NCI-H82 (cell line): ENCODE measurements at places on chromosomes 16 and 17.

DNA sequence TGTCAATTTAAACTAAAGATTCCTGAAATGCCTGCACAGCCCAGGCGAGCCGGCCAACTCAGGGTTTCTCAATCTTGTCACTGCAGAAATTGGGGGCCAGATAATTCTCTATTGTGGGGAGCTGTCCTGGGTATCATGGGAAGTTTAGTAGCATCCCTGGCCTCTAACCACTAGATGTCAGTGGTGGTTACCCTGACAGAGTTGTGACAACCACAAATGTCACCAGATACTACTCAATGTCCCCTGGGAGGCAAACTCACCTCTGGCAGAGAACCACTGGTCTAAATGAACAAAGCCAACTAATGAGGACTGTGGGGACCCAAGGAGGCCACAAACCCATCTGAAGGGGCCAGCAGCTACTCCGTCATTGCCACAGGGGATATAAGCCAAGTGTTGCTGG, 90.9 kb downstream of the MYH11 start:
- peak; percentile 73 for DNase-seq

- peak; percentile 87 for DNase-seq
Measured at GRCh38 chr17:76716146-76716838, 5.5 kb upstream of the MXRA7 start.

DNA sequence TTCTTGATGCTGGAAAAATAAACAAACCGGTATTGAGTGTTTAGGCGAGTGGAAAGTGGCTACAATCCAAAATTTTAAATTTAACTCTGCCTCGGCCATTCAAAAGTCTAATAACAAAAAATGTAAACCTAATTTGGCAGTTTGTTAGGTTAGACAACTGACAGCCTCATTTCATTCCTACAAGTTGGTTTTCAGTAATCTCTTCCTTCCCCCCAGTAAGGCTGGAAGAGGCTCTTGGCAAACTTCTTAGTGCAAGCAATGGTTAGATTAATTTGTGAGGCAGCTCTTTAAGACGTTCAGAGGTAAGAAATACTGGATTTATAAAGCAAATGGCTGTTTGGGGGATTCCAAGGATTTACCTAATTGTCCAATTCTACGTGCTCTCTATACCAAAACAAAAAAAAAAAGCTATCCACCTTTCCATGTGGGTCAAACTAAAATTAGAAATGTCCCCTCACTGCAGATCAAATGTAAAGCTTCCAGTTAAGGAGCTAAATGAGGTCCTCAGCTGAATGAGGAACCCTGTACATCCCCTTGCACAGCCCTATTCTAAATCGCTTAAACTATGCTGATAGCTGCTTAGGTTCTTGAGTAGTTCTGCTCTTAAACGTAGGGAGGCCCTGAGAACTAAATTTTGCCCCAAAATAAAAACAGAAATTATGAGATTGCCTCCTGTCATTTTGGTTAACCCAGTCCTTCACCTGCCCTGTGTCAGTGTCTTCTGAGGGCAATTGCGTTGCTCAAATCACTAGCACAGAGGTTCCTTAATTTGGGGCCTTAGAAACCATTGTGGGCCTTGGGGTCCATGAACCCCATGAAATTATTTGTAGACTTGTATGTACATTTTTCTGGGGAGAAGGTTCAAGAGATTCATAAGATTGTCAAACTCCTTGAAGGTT, 2.9 kb downstream of the HEXIM1 start:
- peak; percentile 30 for DNase-seq

DNA sequence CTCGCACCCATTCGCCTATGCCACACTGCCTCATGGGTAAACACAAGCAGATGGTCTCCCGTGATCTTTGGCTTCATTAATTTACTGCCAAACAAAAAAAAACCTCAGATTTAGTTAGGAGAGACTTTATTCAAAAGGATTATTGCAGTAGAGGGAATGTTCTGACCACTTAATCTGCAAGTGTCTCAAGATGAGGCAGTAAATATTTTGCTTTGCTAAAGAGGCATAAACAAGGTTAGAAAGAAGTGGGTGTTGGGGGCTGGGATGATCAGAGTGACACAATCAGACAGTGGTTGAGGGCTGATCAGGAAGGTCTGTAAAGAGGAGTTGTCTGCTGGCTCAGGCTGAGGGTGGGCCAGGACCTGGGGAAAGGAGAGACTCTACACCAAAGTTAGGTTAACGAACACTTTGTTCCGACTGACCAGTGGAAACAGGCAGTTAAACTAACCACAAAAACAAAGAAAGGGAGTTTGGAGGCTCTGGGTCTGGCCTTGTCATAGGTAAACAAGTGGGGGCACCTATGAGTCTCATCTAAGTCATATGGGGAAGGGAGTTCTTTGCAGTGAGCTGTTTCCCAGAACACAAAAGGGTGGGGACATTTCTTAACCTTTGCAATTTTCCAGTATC, 28.5 kb downstream of the HSD17B2 start:
- peak; percentile 75 for DNase-seq

DNA sequence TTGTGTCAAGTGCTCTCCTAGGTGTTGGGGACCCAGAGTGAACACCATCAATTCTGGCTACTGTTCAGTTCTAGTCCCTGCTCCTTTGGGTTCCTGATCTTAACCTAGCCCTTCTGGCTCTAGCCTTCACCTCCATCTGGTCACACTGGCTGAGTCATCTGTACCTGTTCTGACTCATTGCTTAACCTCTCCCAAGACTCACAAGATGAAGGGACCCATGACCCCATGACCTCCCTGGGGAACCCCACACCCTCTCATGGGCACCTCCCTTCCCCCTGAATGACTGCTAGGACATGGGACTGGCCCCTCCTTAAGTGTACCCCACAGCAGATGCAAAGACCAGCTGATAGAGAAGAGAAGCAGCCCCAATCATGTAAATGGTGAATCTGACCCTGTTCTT, 345.8 kb upstream of the CDH5 start:
- no peak for DNase-seq

- DNase-seq, result no peak
Measured at GRCh38 chr17:82152556-82153294, 54.7 kb upstream of the FASN start.

- no peak for DNase-seq
Measured at GRCh38 chr16:89007371-89008249, 30.6 kb upstream of the CBFA2T3 start.

- DNase-seq, result no peak
Measured at GRCh38 chr16:11224894-11225676, 30.9 kb downstream of the SOCS1 start.

DNA sequence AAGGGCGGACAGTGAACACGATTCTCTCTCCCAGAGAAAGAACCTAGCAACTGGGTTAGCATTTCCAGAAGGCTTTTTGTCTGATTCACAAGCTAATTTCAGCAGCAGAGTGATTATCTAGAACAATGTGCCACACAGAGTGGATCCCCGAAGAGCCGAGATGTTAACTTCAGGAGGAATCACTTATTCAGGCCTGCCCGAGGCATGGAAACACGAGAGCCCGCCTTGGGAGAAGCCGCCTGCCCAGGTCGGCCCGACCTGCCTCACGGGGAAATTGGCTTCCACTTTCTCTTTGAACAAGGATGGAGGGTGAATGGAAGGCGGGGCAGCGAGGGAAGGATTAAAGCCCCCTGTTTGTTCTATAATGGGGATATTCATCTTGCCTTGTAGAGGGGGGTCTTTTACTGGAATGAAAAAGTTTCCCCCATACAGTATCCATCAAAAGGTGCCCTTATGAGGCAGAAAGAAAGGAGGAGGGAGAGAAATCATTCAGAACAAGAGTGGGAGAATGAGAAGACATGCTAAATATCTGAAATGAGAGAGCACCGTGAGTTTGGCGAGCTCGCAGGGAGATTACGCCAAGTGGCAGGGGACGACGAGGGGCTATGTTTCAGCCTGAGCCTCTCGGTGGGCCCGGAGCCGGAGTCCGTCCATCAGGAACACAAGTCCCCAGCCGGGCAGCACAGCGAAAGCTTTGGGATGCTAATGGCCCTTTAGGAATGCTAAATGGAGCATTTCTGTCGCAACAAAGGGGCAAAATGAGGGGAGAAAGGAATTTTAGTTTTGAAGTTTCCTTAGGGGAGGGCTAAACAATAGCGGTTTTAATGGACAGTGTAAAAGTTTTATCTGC, 33.0 kb downstream of the NTN1 start:
- no peak for DNase-seq

GRCh38 chr16:23803591-23804123, 32.1 kb upstream of the PRKCB start:
- peak; percentile 79 for DNase-seq

GRCh38 chr17:50765454-50766221, 1.7 kb downstream of the ANKRD40CL start:
- DNase-seq, result no peak

DNA sequence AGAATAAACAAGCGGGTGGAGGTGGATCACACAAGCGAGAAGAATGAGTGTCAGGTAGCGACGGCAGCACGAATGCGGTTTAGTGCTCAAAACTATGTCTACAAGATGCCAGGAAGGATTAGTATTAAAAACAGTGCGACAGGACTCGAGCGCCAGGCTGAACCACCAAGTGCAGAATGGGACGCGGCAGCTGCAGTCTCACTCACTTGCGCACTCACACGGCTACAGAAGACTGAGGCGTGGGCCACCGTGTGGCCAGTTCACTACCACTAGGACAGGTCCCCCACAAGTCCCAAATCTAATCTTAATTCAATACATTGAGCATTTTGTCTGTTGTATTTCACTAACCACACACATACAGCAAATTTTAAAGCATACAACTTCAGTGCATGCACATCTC, 35.7 kb upstream of the TRAP1 start:
- DNase-seq, result no peak
